ENCODE measurements at places on chromosomes 1 and 21.

DNA sequence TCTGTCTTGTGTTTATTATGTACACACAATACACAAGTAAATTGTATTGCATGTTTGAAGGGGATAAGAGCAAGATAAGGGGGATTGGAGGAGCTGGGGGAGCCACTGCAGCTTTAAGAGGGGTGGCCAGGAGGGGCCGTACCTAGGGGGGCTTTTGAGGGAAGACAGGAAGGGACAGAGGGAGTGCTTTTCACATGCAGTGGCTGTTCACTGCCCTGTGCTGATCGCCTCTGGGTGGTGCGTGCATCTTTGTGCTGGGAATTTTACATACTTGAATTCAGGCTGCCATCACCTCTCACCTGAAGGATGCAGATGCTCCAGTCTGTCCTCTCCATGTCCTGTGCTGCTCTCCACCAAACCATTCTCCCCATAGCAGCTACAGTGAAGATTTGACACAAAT is 179.5 kb downstream of the PTPRU start:
- no peak for DNase-seq

DNA sequence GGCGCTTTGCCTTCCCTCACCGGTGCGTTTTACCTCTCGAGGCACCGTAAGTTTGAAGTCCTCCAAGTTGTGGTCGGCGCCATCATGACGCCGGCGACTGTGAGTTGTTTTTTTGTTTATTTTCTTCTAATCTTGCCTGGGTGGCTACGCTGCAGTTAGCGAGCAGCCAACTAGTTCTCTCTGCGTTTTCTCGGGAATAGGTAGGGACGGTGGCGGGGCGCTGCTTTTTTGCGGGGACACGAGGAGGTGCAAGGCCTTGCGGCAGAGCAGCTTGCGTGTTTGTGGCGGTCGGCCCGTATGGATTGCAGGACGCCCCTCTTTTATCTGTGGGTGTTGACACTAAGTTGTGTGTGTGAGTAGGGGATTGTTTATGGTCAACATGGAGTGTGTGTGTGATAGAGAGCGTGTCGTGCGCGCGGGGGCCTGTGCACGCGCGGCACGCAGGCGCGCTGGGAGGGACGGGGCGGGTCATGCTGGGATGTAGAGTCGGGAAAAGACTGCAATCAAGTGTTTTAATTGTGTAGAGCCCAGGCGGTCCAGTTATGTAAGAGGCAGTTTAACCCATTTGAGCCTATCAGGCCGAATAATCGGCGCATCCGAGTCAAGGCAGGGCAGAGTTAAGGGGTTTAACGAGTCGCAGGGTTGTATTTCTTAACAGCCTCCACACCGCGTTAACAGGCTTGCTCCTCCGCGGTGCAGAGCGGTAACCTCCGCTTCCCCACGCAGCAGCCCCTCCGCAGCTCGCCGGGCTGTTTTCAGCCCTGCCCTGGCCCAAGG is 1.2 kb upstream of the NEGR1 start:
- peak; percentile 8 for DNase-seq

- DNase-seq, result no peak
These were observed 32.4 kb downstream of the PLEKHA6 start for GRCh38 chr1:204327359-204327758.

DNA sequence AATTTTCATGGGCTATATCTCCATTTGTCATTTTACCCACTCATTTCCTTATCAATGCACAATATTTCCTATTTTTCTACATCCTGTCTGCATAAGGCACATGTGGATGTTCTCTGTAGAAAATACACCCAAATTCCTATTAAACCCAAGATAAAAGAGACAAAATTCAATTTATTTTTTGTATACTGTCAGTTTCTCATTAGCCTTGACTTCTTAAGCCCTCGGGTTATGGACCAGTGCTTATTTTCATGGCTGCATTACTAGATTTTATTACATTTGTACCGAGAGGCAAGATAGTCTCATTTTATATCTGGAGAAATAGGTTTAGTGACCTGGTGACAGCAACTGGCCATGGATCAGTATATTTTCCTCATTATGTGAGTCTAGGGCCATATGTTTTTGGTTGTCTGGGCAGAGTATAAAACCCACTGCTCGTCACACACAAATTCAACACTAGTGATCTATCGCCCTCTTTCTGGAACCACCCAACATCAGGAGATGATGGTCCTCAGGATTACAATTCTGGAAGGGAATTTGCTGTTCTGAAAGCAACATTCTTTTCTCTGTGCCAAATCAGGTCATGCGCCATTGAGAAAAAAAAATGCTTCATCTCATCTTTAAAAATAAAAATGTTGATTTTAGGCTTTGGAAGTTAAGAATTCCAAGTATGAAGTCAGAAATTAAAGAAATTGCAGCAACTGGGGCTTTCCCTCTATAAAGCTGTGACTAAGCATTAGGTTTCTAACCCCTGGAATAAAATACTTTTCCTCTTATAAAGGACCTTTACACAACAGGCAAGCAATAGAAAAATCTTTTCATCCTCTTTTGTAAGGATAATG is 81.4 kb downstream of the ASTN1 start:
- no peak for DNase-seq

- DNase-seq, result peak; percentile 6
These were observed 82.1 kb downstream of the KCND3 start for GRCh38 chr1:111907321-111907720.

DNA sequence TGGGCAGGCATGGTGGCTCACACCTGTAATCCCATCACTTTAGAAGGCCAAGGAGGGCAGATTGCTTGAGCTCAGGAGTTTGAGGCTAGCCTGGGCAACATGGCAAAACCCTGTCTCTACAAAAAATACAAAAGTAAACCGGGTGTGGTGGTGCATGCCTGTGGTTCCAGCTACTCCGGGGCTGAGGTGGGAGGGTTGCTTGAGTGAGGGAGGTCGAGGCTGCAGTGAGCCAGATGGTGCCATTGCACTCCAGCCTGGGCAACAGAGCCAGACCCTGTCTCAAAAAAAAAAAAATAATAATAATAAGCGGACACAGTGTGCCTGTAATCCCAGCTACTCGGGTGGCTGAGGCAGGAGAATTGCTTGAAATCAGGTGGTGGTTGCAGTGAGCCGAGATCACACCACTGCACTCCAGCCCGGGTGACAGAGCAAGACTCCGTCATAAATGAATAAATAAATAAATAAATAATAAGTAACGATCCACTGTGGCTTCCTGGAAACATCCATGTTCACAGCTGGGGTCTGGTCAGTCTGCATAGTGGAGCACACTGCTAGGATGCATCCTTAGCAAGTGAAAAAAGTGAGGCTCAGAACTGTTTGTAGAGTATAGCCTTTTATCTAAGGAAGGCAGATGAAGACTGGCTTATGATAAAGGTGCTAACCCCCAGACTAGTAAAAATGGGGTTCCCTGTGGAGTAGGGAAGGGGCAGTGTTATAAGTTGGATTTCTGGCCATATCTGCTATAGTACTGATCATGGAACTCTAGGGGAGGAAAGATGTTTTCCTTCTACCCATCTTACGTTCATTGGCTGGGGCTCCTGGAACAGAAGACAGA is 15.7 kb downstream of the PKNOX1 start:
- no peak for DNase-seq

DNA sequence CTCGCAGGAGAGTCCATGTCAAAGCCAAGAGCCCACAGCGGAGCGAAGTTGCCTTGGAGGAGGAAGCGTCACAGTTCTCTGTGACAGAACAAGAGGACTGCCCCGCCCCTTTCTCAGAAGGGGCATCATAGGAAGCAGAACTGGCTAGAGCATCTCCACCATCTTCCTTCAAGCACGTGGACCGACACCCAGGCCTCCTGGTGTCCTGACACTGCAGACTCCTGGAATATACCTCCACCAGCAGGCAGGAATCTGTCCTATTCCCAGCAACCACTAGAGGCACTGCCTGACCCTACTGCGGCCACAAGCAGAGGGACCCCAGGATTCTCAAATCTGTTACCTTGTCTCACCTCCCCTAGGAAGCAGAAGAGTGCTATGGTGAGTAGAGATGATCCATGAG is 37.8 kb downstream of the GPA33 start:
- DNase-seq, result no peak

GRCh38 chr1:77829851-77830250 is 50.4 kb downstream of the MIGA1 start:
- no peak for DNase-seq

DNA sequence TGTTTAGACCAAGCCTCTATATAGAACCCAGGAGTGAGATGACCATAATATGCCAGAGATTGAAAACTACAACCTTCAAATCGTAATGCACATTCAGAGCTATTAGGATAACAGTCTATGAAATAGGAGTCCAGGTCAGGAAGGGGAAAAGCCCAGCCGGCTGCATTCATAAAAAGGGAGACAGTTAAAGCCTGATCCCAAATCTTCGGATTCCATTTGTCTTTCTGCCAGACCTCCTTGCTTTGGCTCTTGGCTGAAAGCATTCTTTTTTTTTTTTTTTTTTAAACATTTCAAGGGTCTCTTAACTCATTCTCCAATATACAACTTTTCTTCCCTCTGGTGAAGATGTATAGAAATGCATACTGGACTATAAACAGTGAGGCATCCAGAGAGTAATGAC is 81.1 kb downstream of the NTPCR start:
- DNase-seq, result no peak

GRCh38 chr1:168146626-168147025 is 9.9 kb upstream of the GPR161 start:
- no peak for DNase-seq

GRCh38 chr21:36608041-36608896 is 90.6 kb upstream of the SIM2 start:
- no peak for DNase-seq

- no peak for DNase-seq
These were observed 51.6 kb downstream of the EIF2B3 start for GRCh38 chr1:44934791-44935190.

- DNase-seq, result peak; percentile 60
These were observed 7.0 kb downstream of the LRRC71 start for GRCh38 chr1:156927215-156928042.

GRCh38 chr1:183206538-183207122 is 20.6 kb downstream of the LAMC2 start:
- DNase-seq, result no peak

- DNase-seq, result no peak
These were observed 3.2 kb upstream of the GSTM2 start for GRCh38 chr1:109664671-109665070.

- no peak for DNase-seq
These were observed 21.7 kb downstream of the ITPKB start for GRCh38 chr1:226717256-226717909.

DNA sequence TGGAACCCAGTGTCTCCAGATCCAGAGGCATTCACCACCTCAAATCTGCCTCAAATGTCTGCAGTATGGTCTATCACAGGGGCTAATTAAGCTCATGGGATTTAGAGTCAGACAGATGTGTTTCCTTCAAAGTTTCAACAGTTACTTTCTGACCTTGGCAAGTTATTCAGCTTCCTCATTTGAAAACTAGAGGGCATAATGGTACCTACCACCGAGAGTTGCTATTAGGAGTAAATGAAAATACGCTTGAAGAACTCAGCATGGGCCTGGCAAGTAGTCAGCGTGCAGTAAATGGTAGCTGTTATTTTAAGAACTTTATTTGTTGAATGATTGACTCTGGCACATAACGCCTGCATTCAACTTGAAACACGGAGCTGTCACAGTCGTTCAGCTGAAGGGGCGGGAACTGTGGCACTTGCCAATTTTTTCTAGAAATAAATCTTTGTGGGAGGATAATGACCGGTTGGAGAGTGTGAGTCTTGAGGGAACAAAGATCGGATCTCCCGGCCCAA is 1.2 kb upstream of the CAP1 start:
- no peak for DNase-seq

GRCh38 chr1:87151500-87152421 is 176.9 kb upstream of the LMO4 start:
- peak; percentile 18 for DNase-seq

DNA sequence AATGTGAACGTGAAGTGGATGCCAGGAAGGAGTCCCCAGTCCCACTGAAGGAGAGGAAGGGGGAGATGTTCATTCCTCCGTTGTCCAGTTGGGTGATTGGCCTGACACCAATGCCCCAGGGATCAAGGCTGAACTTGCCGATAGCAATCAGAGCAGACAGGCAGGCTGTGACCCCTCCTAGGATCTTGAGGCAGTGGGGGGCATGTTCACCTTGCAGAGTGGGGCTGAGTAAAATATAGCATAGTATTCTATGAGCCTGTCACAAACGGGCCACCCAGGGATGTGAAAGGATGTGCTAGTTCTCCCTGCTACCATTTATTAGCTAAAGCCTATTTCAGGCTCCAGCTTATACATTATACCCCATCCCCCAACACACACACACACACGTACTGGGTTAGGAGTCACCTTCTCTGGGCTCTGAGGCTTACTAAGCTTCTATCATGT is 80.7 kb upstream of the CD34 start:
- DNase-seq, result no peak

DNA sequence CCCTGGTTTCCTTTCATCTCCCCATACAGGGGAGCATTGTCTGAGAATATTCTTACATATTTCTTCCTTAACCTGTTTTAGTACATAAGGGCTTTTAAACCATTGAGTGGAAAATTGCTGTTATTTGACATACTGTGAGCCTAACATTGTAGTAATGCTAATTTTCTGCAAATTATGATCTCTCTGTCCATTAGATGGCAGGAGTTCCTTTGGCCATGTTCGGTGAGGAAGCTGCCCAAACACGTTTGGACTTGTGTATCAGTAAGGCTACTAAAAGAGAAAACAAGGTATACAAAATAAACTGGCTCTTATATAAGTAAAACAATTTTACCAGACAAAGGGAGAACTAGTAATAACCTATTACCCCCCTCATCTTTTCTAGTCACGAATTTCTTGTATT is 29.2 kb downstream of the CDC7 start:
- no peak for DNase-seq

GRCh38 chr1:198465201-198466144 is 75.0 kb downstream of the ATP6V1G3 start:
- peak; percentile 57 for DNase-seq

DNA sequence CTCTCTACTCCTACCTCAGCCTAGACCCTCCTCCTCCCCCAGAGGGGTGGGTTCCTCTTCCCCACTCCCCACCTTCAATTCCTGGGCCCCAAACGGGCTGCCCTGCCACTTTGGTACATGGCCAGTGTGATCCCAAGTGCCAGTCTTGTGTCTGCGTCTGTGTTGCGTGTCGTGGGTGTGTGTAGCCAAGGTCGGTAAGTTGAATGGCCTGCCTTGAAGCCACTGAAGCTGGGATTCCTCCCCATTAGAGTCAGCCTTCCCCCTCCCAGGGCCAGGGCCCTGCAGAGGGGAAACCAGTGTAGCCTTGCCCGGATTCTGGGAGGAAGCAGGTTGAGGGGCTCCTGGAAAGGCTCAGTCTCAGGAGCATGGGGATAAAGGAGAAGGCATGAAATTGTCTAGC is 21.6 kb upstream of the VPS13D start:
- DNase-seq, result no peak

DNA sequence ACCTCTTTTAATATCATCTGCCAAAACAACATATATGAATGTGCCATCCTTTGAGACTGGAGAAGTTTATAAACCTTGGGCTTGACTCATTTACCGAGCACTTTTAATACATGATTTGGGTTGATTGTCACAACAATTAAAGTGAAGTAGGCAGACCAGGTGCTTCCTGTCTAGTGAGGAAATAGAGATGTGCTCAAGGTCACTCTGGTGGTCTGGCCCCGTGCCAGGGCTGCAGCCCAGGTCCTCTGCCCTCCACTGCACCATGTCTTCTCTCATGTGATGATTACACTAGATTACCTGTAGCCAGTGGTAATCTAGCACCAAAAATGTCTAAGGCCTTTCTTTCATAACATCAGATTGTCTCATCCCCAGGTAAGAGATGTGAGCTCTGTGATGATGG is 61.8 kb upstream of the LAMC2 start:
- no peak for DNase-seq

- no peak for DNase-seq
These were observed 2.4 kb downstream of the CCDC17 start for GRCh38 chr1:45621501-45621836.

GRCh38 chr21:15400905-15401304 is 328.9 kb upstream of the USP25 start:
- no peak for DNase-seq
